ENCODE measurements at places on chromosomes 7 and 10.
A peak's percentile ranks its signal among the peaks of the same experiment; 100 is the strongest.

DNA sequence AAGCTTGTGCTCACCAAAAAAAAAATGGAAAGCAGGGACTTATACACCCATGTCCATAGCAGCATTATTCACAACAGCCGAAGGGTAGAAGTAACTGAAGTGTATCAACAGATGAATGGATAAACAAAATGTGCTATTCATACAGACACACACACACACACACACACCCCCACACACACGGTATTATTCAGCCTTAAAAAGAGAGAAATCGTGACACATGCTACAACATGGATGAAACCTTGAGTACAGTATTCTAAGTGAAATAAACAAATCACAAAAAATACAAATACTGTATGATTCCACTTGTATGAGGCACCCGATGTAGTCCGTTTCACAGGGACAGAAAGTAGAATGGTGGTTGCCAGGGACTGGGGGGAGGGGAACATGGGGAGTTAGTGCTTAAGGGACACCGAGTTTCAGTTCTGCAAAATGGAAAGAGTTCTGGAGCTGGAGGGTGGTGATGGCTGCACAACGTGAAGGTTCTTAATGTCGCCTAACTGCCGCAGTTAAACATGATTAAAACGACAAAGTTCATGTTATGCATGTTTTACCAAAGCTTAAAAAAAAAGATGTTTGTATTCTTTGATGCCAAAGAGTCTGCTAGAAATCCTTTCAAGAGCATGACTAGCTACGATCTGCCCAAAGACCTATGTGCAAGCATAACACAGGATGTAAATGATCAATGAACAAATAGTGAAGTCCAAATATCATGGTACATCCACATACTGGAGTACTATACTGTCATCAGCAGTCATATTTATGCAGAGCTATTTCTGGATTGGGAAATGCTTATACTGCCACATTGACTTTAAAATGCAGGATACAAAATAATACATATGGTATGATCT is 7.2 kb downstream of the TNS3 start:
- DNase-seq, result no peak

DNA sequence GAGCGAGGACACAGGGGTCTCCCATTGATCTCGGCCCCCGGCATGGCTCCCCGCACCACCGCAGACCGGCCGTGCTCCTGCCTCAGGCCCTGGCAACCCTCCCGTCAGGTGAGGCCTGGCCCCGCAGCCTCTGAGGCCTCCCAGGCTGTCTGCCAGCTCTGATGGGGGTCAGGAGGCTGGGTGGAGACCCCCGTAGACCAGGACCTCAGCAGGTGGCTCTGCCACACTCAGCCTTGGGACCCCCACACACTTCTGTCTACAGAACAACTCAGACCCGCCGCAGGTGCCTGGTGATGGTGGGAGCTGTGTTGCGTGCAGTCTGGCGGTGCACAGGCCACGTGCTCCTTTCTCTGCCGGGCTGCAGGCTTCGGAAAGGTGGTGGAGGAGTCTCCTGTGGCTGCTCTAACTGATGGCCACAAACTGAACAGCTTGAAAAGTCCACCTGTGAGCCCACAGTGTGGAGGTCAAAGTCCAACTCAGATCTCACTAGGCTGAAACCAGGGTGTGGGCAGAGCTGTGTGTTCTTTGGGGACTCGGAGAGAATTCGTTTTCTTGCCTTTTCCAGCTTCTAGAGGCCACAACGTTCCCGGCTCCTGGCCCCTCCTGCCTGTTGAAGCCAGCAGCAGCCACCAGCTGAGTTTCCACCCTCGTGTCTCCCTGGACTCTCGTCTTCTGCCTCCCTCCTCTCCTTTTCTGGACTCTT is 62.5 kb downstream of the PWWP2B start:
- peak; percentile 76 for DNase-seq

DNA sequence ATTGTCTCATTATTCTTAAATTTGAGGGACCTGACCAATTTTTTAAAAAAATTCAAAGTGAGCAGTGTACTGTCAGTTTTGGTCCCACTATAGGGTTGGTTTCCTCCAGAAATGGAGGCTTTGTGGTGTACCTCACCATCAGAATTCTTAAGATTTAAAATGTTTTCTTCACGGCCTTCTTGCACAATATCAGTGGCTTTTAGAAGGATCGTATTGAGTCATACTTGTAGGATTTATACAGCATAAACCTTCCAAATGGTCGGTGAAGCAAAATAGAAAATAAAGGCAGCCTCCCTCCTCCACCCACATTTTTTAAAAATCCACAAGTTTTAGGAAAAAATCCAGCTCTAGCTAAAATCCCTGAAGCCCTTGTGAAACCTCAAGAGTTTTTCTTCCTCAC is 126.4 kb downstream of the RNLS start:
- no peak for DNase-seq

- DNase-seq, result no peak
These were observed 8.2 kb downstream of the CNNM1 start for GRCh38 chr10:99337311-99337811.

DNA sequence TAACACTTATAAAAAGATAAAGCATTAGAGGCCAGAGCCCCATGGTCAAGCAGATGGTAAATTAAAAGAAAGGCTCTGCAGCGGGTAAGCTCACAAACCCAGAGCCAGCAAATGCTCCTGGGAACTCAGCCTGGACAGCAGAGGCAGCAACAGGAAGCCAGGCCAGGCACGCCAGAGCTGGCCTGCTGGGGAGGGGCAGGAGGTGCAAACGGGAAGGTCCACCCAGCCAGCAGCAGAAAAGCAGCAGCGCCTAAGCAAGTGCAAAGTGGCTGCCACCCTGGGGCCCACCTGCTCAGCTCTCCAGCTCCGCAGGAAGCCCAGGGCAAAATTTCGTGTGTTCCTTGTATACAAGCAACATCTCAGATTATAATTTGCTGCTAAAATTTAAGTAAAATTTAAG is 82.7 kb upstream of the GPR22 start:
- DNase-seq, result peak; percentile 77

DNA sequence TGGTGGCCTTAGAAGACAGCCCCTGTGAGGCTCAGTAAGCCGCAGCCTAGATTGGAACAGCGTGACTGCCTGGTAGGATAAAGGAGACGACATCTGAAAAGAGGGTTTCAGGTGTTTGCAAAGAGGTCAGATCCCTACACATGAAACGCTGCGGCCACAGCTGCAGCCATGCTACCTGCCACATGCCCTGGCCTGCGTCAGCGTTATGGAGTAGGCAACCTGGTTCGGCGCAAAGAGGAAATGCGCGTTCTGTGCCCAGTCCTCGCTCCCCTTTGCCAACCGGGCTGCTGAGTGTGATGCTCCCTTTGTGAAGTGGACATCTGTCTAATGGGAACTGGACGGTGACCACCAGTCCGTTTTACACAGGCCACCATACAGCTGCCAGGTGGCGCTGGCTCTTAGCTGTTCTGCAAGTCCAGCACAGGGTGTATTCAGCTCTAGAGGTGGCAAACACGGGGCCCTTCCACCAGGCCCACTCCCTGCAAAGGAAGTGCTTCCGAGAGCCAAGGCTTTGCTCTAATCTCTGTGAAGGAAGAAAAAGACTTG is 160.3 kb downstream of the CELF2 start:
- DNase-seq, result peak; percentile 84

GRCh38 chr7:13153266-13153665 is 465.8 kb downstream of the ARL4A start:
- DNase-seq, result no peak

DNA sequence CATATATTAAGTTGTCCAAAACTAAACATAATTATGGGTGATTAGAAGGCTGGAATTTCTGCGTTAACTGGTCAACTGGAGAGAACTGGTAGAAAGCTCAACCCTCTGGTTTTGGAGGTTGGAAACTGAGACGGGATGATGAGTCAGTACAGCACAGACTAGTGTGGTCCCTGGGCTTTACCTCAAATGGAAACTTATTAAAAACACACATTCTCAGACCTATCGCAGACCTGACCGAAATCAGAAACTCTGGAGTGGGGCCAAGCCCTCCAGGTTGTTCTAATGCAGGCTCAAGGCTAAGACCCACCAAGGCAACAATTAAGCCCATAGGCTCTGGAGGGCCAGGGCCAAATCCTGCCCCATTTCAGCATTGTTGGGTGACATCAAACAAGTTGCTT is 136.9 kb downstream of the KCNMA1 start:
- no peak for DNase-seq

DNA sequence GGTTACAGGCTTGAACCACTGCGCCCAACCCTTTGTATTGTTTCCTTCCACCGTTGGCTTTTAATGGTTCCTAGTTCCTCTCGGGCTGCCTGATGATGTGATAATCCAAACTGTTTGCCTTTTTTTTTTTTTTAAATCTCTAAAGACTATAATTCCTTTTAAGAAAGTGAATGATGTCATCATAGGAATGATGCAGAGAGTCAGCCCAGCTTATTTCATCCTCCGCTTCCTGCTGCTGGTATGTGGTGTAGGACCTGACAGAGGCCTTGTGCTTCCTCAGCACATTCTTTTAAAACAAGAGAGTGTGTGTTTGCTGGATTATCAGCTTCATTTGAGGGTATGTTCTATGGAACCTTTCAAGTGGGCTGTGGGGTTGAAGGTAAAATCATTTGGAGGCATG is 241.4 kb downstream of the LRMDA start:
- DNase-seq, result no peak

Data from spleen (tissue), 13 donors.